ENCODE measurements at places on chromosomes 3 and 15.

- no peak for DNase-seq
Measured at GRCh38 chr3:112261742-112262141, 32.3 kb downstream of the SLC9C1 start.

GRCh38 chr15:69034352-69034751, 19.9 kb downstream of the NOX5 start:
- peak; percentile 68 for DNase-seq

DNA sequence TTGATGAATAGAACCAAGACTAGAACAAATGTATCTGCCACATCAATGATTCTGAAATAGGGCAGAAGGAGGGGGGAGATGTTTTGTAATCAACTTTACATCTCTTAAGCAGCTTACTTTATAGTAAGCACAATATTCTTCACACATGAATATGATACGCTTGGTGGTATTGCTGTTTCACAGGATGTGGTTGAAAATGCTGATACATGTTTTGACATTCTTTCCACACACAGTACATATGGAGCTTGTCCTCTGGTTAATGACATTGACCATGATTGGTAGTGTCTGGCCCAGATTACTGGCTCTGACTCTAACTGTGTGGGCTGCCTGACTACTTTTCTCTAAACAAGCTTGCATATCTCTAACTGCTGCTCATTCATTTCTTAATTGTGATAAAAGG, 168.9 kb downstream of the KLHL25 start:
- peak; percentile 85 for DNase-seq

DNA sequence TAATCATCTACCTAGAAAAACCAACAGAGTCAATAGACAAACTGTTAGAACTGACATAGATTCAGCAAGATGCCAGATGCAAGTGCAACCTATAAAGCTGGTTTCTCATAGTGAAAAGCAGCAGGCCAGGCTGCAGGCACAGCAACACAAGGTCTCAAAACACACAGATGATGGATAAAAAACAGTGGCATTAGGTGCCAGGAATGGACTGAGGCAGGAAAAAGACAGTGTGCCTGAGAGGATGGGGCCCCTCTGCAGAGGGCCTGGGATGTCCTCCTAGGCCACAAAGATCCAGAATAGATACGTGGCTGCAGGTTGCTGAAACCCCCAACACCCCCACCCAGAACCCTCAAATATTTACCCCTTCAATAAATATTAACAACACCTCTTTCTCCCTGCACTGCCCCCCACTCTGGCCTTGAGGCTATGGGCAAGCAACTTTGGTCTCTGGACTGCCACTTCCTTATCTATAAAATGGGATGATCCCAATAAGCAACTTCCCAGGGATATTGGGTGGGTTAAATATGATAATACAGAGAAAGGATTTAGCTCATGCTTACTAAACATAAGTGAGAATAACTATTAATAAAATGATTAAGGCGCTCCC, 35.2 kb upstream of the FGD5 start:
- no peak for DNase-seq

- peak; percentile 38 for DNase-seq
Measured at GRCh38 chr3:111069974-111070771, 1.4 kb upstream of the NECTIN3 start.

GRCh38 chr3:151630035-151630434, 103.7 kb upstream of the AADACL2 start:
- peak; percentile 35 for DNase-seq

DNA sequence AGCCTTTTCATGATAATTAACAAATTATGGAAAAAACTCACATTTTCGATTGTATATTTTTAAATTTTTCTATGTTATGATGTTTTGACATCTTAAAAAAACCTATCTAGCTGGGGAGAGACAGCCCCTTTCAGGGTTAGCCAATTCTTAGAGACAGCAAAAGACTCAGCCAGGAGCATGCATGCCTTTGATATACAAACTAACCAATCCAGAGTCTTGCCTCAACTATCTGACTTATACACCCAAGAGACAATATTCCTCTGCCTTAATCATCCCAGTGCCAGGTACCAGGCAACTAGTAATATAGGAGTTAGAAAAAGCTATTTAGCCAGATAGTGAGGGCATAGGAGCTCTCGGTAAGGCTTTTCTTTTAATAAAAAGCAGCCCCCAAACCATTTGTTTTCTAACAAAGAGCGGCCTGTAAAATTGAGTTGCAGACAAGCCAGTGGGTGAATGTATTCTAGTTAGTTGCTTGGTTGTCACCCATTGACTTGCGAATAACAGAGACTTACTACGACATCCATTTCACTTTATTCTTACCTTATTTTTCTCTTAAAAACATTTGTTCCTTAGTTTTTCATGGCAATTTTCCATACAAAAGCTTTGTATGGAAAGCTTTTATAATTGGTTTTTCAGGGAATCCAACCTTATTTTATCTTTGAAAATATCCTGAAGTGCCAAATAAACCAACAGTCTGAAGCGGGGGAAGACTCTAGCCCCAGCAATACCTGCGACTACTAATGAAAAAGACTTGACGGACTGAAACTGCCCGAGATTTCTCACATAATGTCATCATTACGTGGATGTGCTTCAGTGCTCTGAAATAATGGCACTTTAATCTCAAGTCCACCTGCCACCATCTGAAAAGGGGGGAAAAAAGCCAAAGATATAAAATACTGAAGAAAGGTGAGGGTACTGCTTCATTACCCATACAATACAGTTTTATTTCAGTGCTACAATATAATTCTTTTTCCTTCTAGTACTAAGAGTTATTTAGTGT, 64.6 kb upstream of the ATP2C1 start:
- DNase-seq = no peak

- no peak for DNase-seq
Measured at GRCh38 chr3:139836698-139837464, 98.1 kb upstream of the CLSTN2 start.

DNA sequence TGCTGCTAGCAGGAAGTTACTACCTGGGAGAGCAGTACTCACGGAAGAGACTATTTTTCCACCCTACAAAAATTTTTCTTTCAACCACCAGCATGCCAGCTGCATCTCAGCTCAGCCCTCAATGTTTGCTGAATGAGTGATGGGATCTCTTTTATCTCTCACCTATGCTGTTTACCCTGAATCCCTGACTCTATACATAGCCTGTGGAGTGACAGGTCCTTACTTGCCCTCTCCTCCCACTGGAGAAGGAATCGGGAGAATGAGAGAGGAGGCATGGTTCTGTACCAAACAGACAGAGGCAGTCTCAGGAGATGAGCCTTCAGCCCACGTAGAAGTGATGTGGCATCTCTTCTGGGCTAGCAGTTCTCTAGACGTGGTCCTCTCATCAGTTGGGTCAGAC, 6.7 kb upstream of the DGKG start:
- no peak for DNase-seq

DNA sequence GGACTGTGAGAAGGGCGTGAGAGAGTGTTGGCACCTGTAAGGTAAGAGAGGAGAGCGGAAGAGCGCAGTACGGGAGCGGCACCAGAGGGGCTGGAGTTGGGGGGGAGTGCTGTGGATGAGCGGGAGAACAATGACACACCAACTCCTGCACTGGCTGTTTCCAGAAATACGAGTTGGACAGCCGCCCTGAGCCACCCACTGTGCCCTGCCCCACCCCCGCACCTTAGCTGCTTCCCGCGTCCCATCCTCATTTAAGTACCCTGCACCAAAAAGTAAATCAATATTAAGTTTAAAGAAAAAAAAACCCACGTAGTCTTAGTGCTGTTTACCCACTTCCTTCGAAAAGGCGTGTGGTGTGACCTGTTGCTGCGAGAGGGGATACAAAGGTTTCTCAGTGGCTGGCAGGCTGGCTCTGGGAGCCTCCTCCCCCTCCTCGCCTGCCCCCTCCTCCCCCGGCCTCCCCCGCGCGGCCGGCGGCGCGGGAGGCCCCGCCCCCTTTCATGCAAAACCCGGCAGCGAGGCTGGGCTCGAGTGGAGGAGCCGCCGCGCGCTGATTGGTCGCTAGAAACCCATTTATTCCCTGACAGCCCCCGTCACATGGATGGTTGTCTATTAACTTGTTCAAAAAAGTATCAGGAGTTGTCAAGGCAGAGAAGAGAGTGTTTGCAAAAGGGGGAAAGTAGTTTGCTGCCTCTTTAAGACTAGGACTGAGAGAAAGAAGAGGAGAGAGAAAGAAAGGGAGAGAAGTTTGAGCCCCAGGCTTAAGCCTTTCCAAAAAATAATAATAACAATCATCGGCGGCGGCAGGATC, at the start of gene SOX2:
Gene SOX2 (plus strand): TSS at position 601 of the 811 bp plus-strand sequence. CDS start 436 bp downstream, outside the sequence.
- DNase-seq = peak; percentile 41

DNA sequence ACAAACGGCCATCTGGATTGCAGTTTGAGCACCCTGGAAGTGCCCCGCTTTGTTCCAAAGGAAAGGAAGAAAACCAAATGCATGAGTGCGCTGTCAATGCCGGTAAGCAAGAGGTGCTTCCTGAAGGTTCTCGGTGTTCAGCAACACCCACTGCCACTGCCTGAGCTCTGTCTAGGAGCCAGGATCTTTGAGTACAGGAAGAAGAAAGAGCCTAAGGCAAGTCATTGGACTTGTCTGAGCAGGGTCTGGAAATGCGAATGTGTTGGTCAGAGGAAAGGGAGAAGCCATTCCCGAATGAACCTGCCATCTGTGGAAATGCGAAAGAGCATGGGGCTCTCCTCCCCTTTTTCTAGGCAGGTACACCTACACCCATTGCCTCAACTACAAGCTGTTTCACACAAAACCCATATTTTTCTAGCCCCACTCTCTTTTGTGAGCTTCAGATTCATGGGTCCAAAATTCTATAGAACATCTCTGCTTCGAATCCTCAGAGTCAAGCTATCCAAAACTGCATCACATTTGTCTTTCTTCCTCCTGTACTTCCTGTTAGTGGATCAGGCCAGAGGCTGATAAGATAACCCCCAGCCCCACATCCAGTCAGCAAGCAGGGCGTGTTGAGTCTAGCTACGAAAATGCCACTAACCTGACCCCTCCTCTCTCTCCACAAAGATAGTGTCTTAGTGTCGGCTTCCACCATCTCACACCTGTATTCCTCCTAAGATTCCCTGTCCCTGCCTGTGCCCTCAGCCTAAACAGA, 55.6 kb upstream of the C15orf61 start:
- no peak for DNase-seq

DNA sequence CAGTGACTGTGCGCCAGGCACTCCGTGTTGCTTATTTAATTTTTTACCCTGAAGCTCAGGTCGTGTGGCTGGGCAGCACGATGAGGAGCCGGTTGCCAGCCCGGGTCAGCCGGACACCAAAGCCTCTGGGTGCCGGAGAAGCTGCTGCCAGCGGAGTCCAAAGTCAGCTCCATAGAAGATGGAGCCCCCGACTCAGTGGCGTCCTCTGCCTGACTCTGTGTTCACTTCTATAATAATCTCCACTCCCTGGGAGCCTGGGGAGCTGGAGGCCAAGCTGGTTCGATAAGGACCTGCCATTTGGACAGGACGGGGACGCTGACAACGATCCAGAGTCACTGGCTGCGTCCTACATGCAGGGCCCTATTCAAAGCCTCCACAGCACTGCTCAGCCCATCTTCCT, 78.6 kb downstream of the VGLL4 start:
- no peak for DNase-seq

DNA sequence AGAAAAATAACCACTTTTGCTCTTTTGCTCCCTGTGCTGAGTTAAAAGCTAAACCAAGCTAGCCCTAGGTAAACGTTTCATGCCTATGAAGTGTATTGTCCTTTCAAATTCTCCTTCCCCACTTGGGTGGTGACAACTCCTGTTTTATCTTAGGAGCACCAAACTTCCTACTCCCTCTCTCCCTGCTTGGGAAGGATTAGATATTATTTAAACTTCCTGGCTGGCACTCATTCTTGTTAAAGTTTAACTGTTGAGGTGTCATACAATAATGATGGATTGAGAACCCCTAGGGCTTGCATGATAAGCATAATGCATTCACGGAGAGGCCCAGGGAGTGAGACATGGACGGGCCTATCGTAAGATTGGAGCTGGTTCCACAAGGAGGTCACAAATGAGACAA, 29.5 kb downstream of the B4GALT4 start:
- DNase-seq = no peak

- peak; percentile 31 for DNase-seq
Measured at GRCh38 chr15:32730677-32731654, 13.2 kb downstream of the GREM1 start.

GRCh38 chr15:92907229-92907628, 7.1 kb downstream of the CHD2 start:
- no peak for DNase-seq

DNA sequence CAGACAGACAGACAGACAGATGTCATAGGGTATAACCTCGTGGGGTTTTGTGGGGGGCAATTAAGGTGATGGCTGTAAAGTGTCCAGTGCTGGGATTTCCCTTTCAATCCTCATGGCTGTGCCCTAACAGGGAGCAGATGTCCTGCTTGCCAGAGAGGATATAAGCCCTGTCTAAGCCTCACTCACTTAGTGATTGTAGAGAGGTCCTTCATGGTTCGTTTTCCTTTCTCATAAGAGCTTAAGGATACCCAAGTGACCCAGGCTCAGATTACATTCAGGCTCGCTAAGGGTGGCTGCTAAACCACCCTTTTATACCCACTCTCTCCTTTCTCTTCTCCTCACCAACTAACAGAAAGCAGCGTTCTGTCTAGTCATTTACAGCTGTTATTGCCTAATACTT, 19.2 kb downstream of the LYSMD2 start:
- DNase-seq = no peak

- DNase-seq = no peak
Measured at GRCh38 chr3:193842029-193842798, 249.2 kb downstream of the OPA1 start.

DNA sequence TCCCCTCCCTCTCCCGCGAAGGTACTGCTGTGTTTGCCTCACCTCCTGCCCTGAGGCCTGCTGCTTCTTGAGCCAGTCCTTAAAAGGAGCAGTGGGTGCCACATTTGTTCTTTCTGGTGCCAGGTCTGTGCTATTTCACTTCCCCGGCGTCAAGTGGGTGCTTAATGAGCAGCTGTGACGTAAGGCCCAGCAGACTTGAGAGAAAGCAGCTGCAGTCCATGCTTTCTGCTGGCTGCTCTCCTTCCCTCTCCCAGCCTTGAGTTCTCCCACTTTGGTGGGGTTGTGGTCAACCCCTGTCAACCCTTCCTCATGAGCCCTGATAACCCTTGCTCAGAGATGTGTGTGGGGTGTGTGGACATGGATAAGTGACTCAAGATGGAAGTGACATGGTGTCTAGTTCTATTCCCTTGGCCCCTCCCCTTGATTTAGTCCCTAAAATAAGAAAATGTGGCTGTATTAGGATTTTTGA, 6.9 kb downstream of the INAFM2 start:
- peak; percentile 55 for DNase-seq

DNA sequence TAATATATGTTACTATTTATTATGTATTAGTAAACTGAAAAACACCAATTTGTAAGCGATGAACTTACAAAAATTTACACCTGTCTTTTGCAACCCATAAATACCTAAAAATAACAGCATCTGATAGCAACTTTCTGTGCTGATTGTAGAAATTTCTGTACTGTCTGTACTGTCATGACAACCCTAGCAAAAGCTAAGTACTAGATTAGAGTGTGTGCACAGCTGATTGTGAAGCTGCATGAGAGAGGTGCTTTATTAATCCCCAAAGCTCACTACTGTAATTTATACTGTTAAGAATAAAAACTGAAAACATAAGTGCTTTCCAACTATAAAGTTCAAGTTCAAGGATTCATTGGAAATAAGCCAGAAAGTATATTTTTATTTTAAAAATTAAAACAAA, 815 bp downstream of the BCL2A1 start:
- no peak for DNase-seq

Data from choroid plexus epithelial cell (primary cell).